Stimulated activated CD8-positive, alpha-beta memory T cell treated with anti-CD3 and anti-CD28 coated beads, Interleukin-2, amount 100 ng/mL, for 1 hour (primary cell): ENCODE measurements at places on chromosomes 5 and 9.
A peak's percentile ranks its signal among the peaks of the same experiment; 100 is the strongest.

DNA sequence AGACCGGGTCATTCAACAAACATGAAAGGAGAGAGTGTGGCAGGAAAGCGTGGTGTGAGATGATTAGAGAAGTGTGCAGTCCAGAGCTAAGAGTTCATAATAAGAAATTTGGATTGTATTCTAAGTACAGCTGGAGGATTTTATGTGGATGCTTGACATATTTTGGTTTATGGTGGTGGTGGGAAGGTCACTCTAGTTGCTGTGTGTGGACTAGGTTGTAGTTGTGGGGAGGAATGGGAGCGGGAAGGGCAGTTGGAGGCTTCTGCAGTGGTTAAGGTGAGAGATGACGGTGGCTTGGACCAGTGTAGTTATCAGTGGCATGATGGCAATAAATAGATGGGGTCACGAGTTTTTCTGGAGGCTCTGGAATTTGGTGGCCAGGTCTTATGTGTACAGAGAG is 45.7 kb upstream of the GPR151 start:
- DNase-seq, result no peak

GRCh38 chr9:96376891-96377874 is 6.3 kb downstream of the SLC35D2 start:
- DNase-seq, result no peak

- DNase-seq, result no peak
Observed at GRCh38 chr9:137783521-137783920, 94.1 kb upstream of the CACNA1B start.

DNA sequence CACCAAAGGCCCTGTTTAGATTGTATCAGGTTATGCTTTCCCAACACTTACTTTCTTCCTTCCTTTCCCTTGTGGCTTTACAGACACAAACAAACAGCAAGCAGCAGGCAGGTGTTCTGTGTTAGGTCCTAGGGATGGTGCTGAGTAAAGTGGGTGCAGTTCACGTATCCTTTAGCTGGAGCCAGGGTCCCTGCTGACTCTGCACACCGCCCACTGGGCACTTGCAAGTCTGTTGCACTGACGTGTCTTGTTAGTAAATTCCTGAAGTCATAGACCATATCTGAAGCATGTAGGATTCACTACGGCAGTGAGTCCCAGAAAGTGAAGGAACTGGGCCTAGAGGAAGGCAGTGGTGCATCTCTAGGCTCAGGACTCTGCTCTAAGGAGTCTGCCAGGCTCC is 96.5 kb downstream of the DAPK1 start:
- DNase-seq, result no peak

- DNase-seq, result no peak
Observed at GRCh38 chr5:125603321-125603720, 819.9 kb upstream of the GRAMD2B start.

GRCh38 chr9:5578698-5579085 is 50.2 kb upstream of the RIC1 start:
- no peak for DNase-seq

DNA sequence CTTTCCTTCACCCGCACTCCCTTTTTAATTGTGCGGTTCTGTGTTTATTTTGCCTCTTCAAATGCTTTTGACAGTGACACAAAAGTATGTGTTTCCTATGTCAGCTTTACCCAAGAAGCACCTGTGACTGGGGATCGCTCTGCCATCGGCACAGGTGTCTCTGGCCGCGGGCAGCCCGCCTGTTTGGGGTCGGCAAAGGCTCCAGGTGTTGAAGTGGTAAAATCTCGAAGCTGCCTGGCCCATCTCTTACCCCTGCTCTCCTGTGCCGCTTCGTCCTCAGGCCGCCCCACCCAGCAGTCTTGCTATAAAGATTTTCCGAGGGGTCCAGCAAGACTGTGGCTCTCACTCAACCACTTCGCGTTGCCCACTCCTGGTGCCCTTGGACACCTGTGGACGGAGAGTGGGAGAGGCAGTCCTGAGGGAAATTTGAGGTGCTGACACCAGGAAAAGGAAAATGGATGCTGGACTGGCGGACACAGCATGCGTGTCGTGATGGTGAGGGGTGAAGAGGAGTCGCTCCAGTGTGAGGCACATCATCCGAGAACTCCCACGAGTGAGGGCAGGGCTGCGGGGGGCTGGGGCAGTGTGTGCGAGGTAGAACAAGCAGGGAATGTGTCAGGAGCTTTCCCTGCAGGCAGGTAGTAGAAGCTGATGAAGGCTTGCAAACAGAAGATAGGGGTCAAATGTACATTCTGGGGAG is 29.1 kb upstream of the CEP72 start:
- DNase-seq, result no peak

- peak; percentile 31 for DNase-seq
Observed at GRCh38 chr5:132019857-132020555, 8.5 kb upstream of the ACSL6 start.

GRCh38 chr5:79964136-79964535 is 26.9 kb downstream of the MTX3 start:
- no peak for DNase-seq

GRCh38 chr5:60207040-60207439 is 313.5 kb upstream of the PDE4D start:
- no peak for DNase-seq

GRCh38 chr5:88049156-88049555 is 219.5 kb downstream of the TMEM161B start:
- DNase-seq, result no peak

- no peak for DNase-seq
Observed at GRCh38 chr9:79633558-79633957, 61.8 kb downstream of the TLE4 start.

DNA sequence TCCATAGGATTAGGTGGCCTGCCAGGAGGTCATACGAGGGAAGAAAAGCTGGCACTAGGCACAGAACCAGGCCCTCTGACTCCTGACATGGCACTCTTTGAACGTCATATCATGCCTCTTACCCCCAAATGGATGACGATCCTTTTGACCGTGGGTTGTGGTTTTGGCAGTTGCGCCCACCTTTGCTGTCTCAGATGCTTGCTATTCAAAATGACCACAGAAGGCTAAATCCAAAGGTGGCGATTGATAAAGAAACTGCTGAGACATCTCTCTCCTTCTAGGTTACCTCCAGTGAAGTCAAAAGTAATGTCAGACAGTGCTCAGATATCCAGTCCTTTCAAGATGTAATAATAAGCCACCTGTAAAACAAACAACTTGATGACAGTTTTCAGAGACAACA is 385.0 kb downstream of the EFNA5 start:
- no peak for DNase-seq

DNA sequence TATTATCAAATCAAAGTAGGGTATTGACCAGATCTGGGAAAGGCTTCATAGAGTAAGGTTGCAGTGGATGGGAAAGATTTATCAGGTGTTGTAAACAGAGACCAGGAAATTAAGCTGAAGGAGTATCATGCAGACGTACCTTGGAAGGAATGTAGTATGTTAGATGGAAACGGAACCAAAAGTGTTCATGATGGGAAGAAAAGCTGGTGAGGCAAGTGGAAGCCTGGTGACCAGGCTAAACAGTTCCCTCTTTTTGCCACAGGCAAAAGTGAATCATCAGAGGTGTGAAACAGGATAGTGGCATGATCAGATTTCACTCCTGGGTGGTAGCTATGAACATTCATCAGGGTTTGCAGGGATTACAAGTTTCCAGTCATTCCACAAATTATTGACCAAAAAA is 780.1 kb upstream of the DMAC1 start:
- DNase-seq, result no peak

DNA sequence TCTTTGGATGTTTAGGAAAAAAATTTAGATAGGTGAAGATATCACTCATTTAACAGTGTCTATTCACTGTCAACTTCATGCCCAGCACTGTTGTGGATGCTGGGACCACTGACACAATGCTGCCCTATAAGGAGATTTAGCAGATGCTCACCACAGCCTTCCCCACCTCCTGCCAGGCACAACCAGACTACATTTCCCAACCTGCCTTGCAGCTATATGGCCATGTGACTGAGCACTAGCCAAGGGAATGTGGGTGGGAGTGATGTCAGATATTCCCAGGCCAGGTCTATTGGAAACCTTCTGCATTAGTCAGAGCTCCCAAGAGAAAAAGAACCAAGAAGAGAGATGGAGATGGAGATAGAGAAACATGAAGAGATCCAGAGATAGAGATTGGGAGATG is 302.6 kb upstream of the TAS2R1 start:
- DNase-seq, result no peak

DNA sequence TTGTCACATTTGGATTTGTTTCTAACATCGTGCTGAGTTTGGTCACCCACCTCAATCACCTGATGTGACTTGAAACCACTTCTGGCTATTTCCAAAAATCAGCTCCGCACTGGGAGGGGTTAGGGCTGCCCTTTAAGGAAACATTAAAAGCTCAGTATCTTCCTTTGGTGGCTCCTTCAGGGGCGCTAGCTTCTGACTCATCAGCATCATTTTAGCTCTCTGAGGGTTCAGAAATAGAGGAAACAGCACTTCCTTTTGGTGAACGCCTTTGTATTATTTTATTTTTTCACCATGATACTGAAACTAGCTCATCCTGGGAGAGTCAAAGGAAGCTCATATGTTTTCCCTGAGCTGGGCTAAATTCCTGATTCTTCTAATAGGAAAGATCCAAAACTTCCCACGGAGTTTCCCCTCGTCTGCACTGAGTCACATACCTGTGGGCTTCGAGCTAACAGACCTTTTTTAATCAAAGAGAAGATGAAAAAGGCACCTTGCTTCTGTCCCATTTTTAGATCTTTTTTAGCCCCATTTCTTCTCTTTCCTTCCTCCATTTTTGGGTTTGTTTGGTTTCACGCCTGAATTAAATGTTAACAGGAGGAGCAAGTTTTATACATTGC is 48.2 kb downstream of the ROPN1L start:
- DNase-seq, result no peak

DNA sequence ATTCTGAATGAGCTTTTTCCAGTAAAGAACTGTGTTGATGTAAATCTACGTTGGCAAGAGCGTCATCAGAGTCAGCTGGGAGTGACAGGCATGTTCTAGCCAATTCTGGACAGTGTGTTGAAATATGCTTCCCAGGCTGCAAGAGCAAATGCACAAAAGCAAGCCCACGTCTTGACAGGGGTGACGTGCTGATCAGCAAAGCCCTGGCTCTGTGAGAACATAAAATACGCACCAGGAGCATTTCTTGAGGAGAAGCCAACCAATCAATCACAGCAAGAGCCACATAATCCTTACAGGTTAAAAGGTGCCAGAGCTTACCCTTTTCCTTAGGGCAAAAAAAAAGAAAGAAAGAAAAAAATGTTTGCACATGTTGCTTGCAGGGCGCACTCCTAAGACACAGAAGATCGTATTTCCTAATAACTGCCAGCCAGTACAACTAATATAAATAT is 148.1 kb downstream of the PDE4D start:
- DNase-seq, result no peak

DNA sequence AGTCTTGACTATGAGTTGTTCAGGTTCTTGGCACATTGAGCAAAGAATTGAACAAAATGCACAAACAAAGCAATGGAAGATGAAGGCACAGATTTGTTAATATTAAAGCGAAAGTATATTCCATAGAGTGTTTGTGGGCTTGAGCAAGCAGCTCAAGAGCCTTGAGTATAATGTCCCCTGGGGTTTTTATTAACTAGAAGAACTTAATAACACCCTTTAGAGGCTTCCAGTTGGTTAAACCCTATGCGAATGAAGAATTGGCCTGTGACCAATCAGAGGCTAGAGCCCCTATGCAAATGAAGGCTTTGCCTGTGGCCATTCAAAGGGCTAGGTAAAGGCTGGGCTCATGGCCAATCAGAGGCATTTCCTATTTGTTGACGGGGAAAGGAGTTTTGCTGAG is 135.3 kb upstream of the IL12B start:
- no peak for DNase-seq

DNA sequence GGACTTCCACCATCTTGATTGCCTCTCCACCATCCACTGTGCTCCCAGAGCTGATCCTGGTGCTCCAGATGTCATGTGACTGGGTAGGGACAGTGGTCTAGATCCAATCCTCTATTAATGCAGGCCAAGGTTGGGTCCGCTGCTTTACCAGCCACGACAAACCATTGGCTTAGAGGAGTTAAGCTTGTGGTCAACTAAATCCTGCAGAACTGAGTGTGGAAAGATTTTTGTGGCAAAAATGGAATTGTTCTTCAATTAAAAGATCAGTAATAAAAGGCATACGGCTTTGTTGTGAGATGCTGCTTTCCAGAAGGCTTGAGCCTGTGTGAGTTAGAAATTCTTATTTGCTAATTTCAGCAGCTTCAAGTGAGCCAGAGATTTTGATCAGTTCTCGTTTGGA is 30.7 kb downstream of the SLC1A3 start:
- no peak for DNase-seq

DNA sequence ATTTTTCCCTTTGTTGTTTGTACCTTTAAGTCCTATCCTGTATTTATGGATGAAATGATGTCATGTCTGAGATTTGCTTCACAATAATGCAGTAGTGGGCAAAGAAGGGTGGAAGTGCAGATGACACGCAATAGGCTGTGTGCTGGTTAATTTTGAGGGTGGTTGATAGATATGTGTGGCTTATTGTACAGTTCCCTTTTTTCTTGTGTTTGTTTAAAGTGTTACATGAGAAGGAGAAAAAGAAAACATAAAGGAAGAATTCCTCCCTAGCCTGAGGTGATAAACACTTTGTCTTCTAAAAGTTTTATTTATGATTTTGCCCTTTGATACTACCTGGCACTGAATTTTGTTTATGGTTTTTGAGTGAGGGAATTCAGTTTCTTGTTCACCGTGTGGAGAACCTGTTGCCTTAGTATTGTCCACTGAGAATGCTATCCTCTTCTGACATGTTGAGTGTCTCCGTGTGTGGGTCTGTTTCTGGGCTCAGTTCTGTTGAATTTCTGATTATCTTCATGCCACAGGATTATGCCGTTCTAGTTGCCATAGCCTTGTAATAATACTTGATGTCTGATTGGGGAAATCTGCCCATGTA is 52.3 kb upstream of the FAM120AOS start:
- DNase-seq, result no peak

DNA sequence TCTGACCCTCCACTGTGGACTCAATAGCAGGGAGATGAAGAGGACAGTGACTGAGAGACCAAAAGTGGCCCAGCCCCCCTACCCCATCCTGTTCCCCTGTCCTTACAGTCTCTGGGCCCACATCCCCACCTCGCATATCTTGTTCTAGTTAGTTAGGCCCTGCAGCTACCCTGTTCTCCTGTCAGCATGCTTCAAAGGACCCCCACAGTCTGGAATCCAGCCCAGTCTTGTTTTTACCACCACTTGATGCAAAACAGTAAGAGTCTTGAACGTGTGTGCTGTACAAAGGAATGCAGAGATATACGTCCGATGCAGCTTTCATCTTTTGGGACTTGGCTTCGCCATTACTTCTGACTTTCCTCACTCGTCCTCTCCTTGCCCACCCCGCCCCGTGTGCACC is 12.2 kb upstream of the POMT1 start:
- no peak for DNase-seq

DNA sequence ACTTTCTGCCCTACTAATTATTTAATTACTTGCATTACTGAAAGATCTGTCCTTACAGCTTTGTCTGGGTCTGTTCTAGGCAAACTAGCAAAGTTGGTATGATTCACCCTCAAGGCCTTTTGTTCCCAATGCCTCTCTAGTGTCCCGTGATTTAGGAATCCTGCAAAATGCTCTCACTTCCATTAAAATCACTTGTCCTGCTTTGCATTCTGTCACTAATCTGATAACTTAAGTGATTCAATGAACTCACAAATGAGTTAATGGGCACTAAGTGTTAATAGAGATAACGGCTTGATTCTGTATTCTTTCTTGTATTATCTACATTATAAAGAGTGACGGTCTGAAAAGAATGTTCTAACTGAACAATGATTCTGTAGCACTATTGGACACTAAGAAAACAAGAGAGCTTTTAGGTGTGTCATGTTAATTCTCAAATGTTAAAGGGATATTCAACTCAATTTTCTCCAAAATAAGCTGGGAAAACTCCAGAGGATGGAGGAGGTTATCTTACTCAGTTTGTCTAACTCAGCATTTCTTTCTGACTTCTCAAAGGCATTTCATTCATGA is 697.3 kb downstream of the CETN3 start:
- DNase-seq, result no peak

- no peak for DNase-seq
Observed at GRCh38 chr5:149126906-149127305, 14.4 kb upstream of the ABLIM3 start.
